8988T (cell line): ENCODE measurements at places on chromosomes 5 and 9.

DNA sequence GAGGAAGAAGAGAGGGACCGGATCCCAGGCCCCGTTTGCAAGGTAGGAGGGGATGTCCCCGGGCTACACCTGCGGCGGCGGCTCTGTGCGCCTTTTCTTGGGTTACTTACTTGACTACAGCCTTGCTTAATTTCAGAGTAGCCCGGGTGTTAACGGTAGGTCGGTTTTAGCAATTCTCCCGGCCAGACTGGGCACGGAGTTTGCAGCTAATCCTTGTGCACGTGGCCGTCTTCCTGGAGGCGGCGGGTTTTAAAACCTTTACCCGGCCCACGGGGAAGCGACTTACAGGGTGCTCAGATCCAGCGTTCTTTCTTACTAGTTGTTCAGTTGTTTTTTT lies 313 bp downstream of the BRIX1 start:
- DNase-seq: no peak

GRCh38 chr5:33299621-33300208 lies 141.1 kb upstream of the TARS1 start:
- no peak for DNase-seq

GRCh38 chr5:78958672-78959445 lies 26.3 kb downstream of the ARSB start:
- no peak for DNase-seq

DNA sequence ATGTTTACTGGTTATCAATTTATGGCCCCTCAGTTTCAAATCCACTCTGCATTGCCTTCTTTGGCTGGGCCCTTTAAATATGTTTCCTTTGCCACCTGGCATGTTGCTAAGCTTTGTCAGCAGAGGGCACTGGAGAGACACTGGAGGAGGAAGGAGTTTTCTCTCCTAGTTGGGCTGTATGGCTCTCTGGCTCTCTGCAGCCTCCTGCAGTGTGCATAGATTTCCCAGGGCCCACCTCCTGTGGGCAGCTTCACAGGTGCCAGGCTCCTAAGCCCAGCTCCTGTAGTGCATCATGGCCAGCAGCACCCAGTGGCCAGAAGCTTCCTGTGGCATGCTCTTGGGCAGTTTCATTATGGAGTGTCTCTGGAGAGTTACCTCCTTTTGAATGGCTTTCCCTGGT lies 23.3 kb downstream of the CAVIN4 start:
- DNase-seq: peak; percentile 41

GRCh38 chr5:131749138-131749537 lies 47.7 kb downstream of the FNIP1 start:
- no peak for DNase-seq

DNA sequence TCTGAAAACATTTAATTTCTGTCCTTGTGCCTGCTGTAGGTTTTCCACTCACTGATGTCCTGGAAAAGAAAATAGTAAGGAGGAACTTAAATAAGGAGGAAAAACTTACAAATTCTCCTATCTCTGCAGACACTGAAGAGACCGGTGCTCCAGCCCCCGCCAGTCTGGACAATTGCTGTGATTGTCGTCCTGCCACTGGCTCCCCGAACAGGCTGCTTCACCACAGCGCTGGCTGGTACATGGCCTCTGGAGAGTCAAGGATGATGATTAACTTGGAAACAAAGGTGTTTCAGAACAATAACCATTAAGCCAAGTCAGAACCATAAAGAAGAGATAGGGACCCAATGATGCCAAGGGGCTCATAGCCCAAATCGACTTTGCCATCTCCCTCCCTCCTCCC lies 7.3 kb downstream of the PLAC8L1 start:
- no peak for DNase-seq

DNA sequence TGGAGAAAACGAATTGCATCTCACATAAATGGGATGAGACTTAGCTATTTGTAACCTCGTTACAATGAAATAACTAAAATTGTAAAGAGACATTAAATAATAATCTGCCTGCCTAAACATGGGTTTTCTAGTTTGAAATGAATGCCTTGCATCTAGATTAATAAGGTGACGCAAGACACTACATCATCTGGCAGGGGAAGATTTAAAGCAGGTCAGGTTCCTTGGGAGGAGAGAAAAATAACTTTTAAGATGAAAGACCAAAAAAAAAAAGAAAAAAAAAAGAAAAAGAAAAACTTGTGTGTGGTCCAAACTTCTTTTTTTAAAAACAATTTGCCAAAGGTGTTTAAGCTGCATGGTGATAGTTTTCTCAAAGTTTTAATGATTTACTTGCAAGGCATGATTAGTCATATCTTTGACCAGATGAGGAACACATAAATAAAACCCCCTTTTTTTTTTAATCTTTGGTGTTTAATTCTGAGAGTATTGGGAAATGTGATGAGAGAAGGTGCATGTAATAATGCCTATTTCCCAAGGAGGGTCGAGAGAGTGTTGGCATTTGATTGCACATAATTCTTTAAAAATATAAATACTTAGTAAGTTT lies 122.9 kb upstream of the ADAMTSL1 start:
- DNase-seq: no peak

GRCh38 chr5:59158637-59159391 lies 575.9 kb downstream of the RAB3C start:
- no peak for DNase-seq

DNA sequence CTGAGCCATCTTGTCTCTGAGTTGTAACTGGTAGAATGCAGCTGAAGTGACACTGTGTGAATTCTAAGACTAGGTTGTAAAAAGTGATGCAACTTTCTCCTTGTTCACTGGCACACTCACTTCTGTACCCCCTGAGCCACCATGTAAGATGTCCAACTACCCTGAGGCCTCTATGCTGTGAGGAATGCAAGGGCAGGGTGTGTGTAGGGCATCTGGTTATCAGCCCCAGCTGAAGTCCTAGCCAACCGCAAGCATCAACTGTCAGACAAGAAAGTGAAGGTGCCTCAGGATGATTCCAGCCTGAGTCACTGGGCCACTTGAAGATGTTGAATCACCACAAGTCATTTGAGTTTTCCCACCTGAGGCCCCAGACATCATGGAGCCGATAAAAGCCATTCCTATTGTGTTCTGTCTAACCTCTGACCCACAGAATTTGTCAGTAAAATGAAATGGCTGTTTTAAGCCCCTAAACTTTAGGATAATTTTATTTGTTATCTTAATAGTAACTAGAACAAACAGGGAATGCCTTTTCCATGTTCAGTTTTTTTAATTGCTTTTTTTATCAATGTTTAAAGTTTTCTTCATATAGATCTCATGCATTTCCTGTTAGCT lies 18.7 kb upstream of the RHOBTB3 start:
- peak; percentile 49 for DNase-seq

DNA sequence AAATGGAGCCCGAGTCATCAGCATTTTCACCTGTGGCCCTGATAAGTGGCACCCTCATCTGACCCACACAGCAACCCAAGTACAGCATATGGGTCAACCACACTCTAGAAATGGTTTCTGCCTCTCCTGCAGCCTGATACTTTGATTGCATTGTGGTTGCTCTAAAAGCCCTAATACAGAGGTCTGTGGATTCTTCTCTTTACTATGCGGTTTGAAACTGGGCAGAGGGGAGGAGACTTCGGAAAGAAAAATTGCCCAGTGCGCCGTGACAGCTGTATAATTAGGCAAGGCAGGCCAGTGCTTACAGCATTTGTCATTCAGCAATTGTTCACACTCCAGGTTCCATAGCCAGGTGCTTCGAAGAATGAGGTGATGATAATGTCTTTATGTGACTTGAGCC lies 361.0 kb downstream of the NFIB start:
- no peak for DNase-seq

DNA sequence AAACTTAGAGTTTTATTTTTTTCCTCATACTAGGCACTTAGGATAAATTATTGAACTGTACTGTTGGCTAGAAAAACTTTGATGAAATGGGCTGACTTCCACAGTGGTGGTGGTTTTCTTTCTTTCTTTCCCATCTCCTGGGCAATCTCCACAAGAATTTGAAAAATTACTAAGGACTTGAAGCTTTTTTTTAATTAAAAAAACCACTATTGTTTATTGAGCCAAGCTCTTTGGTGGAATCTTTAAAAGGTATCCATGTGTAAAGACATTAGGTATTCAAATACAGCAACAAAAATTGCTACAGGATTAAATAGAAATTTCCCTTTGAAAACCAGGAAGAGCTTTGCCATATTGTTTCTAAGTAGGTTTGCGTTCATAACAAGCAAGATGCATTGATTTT lies 14.1 kb downstream of the MARCHF6 start:
- no peak for DNase-seq

GRCh38 chr5:132115375-132115774 lies 41.8 kb downstream of the CSF2 start:
- DNase-seq: no peak

DNA sequence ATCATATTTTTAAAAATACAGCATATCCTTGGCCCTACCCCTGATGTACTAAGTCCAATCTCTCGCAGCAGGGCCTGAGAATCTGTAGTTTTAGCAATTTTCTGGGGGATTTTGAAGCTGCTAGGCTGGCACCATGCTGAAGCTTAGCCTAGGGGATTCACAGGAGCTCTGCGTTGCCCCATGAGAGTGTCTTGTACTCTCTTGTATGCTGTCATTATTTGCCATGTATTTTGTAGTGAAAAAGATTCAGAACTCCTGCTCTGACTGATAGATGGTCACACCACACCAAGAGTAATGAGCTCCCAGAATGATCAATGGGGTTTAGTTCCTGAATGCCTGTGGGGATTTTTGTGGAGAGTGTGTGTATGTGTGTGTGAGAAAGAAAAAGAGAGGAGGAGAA lies 20.7 kb upstream of the TRMT10B start:
- DNase-seq: no peak

DNA sequence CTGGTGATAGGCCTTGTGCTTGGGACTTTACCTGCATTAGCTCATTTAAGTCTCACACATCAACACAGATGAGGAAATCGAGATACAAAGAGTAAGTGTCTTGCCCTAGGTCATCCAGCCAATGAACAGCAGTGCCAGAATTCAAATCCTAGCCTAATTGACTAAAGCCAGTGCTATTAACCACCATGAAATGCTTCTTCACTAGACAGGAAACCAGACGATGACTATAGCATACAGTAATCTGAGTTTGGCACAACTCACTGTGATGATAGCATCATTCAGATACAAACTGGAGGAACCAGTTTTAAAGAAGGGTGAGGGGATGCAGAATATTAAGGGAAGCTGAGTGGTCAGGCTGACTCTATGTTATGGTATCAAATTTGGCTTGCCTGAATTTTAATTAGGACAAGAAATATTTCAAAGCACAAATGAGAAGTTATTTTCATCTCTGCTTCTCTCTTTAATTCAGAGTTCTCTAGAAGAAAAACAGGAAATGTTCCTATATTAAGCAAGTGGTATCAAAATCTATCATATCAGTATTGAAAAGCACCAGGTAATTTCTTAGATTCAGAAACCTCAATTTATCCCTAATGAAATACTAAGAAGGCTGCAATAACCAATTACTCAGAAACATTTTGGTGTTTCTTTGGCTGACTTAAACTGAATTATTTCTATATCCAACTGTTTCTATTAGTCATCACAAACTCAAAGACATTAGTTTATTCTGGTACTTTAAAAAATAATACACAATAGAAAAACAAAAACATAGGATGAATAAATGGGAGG lies 147.0 kb upstream of the RASA1 start:
- DNase-seq: no peak

DNA sequence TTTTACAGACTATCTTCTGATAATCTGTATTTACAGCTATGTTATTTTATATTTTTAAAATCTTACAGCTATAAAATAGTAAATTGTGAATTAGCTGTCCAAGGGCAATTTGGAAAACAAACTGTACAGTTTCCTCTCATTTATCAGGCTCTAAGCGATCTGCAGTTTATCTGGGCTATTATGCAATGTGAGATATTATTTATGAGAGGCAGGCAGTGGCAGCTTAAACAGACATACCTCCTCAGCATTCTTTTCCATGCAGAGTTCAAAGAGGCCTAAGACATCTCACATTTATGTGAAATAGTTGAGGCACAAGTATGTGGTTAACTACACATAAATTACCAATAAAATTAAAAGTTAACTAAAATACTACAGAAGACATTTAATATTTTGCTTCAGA lies 10.2 kb downstream of the NIPSNAP3B start:
- DNase-seq: no peak

DNA sequence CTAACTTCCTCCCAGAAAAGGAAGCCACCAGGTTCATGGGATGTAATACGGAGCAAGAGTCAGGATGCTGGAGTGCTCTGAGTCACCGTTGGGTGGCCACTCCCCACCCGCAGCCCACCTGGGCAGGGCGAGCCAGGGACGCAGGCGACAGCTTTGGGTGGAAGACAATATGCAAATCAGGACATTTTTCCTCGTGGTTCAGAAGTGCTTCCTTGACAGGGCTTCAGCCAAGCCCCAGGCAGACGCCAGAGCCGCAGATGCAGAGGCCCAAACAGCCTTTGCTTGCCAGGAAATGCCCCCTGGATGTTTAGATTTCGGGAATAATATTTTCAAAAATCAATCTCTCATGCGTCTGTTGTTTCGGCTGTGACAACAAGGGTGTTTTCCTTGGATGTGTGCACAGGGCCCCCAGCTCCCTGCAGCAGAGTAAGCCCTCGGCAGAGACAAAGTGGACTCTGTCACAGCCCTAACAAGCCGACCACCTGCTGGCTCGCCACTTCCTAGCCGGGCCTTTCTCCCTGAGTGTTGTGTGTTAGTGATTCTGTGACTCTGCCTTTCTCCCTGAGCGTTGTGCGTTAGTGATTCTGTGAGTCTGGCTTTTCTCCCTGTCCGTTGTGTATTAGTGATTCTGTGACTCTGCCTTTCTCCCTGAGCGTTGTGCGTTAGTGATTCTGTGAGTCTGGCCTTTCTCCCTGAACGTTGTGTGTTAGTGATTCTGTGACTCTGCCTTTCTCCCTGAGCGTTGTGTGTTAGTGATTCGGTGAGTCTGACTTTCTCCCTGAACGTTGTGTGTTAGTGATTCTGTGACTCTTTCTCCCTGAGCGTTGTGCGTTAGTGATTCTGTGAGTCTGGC lies 11.8 kb upstream of the SLC9A3 start:
- no peak for DNase-seq

- DNase-seq: no peak
These were observed 140.4 kb upstream of the SPDL1 start for GRCh38 chr5:169442913-169443784.

DNA sequence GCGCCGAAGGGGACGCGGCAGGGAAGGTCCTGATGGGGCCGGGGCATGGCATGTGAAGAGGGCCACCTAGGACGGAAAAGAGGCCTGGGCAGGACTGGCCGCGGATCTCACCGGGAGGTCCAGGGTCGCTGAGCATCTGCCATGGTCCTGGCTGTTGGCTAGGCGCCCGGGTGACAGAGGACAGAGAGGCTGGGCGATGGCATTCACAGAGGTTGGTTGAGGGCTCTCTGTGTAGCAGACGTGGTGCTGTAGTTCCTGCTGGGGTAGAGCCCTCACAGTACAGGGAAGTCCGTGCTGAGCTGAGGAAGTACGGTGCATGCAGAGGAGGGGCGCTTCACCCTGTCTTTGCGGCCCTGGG lies 427 bp downstream of the PCYOX1L start:
- DNase-seq: no peak

- DNase-seq: no peak
These were observed 42.6 kb downstream of the HMCN2 start for GRCh38 chr9:130308081-130308571.
